ENCODE measurements at places on chromosomes 5 and 9.

- no peak for DNase-seq
Measured at GRCh38 chr9:4922730-4923129, 62.3 kb upstream of the JAK2 start.

GRCh38 chr5:147454996-147455677 is 54.7 kb downstream of the DPYSL3 start:
- DNase-seq = no peak

- DNase-seq = peak; percentile 56
Measured at GRCh38 chr5:76393035-76393680, 9.9 kb upstream of the IQGAP2 start.

DNA sequence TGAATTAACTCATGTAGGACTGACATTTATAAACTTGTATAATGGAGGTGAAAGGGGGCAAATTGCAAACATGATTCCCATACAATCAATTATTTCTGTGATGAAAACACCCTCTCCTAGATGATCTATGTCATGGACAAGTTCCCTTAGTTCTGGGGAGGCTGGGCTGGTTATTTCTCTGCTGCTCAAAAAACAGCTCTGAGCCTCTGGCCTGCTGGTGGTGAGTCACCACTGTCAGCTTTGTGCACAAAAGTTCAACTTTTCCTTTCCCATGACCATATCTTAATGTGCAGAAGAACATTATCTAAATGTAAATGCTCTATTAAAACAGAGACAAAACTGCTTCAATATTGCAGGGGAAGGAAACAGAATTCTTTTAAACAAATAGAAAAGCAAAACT is 85.0 kb downstream of the HMHB1 start:
- peak; percentile 6 for DNase-seq

DNA sequence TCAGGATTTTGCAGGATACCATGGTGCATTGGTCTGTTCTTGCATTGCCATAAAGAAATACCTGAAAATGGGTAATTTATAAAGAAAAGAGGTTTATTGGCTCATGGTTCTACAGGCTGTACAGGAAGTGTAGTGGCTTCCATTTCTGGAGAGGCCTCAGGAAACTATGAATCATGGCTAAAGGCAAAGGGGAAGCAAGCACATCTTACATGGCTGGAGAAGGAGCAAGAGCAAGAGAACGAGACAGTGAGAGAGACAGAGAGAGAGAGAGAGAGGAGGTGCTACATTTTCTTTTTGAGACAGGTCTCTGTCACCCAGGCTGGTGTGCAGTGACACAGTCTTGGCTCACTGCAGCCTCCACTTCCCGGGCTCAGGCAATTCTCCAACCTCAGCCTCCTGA is 43.9 kb downstream of the P4HA2 start:
- DNase-seq = no peak

DNA sequence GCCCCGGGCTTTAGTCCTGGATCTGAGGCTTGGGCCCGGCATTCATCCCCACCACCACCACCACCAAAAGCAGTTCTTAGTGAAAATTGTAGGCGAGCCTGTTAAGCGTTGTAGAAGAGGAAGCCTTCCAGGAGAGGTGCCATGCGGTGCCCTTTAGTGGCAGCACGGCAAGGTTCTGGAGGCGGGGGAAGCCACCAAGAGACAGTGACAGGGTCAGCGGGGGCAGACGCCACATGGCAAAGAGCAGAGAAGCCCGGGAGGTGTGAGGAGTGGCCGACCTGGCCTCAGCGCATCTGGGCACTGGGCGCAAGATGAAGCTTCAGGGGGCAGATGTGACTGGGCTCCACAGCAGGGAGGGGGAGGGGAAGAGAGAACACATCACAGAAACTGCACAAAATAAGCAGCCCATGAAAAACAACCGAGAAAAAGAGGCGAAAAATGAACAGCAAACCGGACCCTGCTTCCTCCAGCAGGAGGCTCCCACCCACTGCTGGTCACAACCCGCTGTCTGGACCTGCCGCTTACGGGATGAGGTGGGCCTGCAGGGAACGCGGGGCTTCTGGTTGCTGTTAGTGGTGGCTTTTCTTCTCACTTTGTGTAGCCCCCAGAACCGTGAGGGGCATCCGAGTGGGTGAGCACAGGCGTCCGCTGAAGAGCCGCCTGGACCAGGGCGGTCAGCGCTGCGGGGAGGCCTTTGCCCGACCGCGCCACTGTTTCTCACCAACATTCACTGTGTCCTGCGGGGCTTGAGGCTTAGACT is 4.3 kb downstream of the LRRC14B start:
- no peak for DNase-seq

DNA sequence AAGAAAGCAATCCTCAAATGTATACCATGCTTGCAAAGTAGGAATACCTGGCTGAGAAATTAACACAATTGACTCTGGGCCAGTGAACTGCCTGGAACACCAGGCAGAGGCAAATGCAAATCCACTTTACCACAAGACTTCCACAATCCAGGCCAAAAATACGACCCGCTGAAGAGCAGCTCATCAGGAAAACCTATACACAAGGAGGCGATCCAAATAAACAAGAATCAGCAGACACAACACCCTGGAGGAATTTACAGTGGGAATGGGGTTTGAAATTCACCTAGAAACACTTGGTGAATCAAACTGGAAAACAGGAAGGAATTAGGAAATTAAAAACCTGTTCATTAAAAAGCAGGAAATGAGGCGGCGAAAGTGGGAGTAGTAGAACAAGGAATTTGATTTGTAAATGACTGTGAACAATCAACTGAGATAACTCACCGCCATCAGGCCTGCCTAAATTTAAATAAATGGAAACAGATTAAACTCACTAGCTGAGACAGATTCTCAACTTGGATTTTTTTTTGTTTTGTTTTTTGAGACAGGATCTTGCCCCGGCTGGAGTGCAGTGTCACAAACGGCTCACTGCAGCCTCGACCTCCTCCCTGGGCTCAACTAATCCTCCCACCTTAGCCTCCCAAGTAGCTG is 15.9 kb downstream of the CMBL start:
- DNase-seq = no peak

DNA sequence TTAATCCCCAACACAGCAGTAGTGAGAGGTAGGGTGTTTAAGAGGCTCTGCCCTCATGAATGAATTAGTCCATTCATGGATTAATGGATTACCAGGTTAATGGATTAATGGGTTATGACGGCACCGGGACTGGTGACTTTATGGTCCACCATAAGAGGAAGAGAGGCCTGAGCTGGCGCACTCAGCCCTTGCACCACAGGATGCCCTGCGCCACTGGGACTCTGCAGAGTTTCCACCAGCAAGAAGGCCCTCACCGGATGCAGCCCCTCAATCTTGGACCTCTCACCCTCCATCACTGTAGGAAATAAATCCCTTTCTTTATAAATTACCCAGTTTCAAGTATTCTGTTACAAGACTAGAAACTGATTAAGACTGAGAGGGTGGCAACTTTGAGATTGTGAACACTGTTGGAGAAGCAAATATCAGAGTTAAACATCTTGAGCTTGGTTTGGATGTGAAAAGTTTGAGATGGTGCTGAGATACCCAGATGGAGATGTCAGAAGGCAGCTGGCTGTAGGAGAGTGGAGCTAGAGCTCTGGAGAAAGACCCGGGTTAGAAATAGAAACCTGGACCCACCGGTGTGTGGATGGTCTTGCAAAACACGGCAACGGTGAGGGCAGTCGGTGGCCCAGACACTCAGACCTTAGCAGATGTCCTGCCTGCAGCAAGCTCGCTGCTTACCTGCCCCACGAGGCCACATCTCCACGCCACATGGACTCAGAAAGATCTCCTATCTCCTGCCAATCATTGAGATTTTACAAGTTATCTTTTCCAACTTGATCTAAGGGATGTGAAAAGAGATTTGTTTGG is 98.8 kb downstream of the HSD17B3 start:
- DNase-seq = no peak

GRCh38 chr5:139676951-139677735 is 29.0 kb downstream of the CXXC5 start:
- DNase-seq = no peak

DNA sequence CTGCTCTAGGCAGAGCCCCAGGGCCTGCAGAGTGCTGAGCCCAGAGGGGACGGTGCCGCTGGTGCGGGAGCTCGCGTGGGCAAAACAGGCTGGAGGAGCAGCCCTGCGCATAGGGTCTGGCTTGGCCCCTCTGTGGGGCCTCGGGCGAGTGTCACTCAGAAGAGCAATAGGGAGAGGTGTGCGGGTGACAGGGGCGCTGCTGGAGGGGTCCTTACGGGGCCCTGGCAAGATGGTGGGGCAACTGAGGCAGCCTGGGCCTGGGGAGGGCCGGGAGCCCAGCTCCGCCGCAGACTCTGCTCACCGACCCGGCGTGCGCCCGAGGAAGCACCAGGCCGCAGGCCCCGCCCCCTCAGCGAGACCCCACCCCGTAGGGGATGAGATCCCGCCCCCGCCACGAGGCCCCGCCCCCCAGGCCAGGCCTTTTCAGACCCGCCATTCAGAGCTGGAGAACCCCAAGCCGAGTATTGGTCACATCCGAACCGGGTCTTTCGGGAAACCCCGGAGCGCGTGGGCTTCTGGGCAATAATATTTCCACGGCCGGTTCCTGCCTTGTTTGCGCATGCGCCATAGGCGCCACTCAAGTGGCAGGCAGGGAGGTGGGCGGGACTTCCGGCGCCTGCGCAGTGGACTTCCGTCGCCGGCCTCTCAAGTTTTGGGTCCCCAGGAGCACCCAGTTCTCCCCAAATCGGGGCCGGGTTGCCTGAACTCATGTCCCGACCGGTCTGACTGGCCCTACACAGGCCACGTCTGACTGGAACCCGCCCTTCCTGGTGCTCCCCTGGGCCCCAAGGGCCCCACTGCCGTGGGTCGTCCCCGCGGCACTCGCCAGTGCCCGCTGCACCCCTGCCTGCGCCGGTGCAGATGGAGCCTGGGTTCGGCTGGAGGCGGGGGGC is 1.3 kb upstream of the RNF208 start:
- DNase-seq = peak; percentile 98

All from CD4-positive, alpha-beta T cell treated with Interleukin-17A for 4 hours (primary cell).